ENCODE measurements at places on chromosomes 7 and 10.

- no peak for DNase-seq
These were observed 67.4 kb upstream of the SLC35G1 start for GRCh38 chr10:93826355-93826754.

- no peak for DNase-seq
These were observed 122.7 kb downstream of the SFMBT2 start for GRCh38 chr10:7288060-7288690.

GRCh38 chr7:99141334-99141733 is 2.6 kb downstream of the SMURF1 start:
- DNase-seq, result no peak

DNA sequence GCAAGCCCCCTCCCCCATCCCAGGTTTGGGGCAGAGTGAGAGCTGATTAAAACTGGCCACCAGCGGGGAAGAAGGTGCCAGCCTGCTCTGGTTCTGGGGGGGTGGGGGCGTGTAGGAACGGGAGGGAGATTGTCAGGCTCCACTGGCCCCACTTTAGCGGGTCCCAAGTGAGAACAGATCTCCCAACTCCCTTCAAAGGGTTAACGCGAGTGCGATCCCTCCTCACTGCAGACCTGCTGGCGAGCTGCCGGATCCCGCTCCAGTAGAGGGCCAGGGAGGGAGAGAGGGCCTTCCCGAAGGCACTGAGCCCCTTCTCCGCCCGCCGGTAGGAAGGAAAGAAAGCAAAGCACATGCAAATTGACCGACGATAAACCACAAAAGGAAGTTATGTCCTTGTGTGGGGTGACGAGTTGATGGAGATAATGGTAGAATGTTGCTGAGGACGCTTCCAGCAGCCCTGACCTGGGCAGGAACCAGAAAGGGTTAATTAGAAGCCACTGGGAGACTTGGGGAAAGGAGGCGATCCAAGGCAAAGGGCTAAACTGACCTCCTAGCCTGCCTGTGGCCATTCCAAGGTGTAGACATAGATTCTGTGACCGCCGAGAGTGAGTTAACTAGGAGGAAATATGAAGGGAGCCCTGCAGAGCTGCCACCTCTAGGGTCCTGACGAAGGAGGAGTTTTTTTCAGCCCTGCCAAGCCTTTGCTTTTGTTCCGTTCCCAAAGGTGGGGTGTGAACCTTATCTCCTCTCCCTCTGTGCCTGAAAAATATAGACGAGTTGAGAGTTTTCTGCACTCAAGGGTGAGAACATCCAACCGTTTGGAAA is 1.5 kb downstream of the NRG3 start:
- peak; percentile 20 for DNase-seq

DNA sequence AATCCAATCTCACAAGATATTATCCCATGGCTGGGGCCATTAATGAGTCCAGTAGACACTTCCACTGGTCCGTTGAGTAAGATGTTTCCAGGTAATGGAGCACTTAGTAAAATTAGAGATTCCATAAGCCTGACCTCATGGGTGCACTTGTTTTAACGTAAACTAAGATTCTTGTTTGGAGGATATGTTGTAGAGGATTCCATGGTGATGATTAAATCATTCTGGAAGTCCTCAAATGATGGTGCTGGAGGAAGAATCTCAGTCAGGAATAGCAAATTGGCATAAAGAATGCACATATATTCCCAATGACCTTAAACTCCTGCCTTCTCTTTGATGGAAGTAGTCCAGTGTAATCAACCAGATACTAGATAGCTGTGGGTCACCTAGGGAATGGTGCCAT is 161.9 kb upstream of the PCLO start:
- DNase-seq, result no peak

GRCh38 chr10:72729528-72729927 is 37.6 kb downstream of the MCU start:
- no peak for DNase-seq

GRCh38 chr10:115417585-115418265 is 324.6 kb downstream of the ATRNL1 start:
- peak; percentile 63 for DNase-seq

DNA sequence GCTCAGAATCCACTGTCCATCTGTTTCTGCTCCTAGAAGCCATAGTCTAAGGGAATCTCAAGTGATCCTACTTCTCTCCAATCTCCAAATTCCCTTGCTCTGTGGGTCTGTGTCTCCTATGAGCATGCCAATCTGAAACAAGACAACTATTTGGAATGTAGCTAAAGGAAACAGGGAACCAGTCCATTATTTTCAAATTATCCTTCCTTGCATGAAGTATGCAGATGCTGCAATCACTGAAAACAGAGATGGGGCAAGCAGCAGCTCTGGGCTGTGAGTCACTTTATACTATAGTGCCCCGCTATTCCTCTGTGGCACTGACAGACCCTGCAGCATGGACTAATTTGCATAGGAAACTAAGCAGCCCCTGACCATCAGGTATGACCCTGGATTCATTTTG is 76.9 kb upstream of the PRSS58 start:
- no peak for DNase-seq

- no peak for DNase-seq
These were observed 22.3 kb downstream of the KLHDC10 start for GRCh38 chr7:130092598-130092997.

GRCh38 chr7:116166156-116166555 is 44.2 kb upstream of the TES start:
- DNase-seq, result no peak

- DNase-seq, result peak; percentile 71
These were observed 143.3 kb downstream of the KCNMA1 start for GRCh38 chr10:77494327-77494726.

DNA sequence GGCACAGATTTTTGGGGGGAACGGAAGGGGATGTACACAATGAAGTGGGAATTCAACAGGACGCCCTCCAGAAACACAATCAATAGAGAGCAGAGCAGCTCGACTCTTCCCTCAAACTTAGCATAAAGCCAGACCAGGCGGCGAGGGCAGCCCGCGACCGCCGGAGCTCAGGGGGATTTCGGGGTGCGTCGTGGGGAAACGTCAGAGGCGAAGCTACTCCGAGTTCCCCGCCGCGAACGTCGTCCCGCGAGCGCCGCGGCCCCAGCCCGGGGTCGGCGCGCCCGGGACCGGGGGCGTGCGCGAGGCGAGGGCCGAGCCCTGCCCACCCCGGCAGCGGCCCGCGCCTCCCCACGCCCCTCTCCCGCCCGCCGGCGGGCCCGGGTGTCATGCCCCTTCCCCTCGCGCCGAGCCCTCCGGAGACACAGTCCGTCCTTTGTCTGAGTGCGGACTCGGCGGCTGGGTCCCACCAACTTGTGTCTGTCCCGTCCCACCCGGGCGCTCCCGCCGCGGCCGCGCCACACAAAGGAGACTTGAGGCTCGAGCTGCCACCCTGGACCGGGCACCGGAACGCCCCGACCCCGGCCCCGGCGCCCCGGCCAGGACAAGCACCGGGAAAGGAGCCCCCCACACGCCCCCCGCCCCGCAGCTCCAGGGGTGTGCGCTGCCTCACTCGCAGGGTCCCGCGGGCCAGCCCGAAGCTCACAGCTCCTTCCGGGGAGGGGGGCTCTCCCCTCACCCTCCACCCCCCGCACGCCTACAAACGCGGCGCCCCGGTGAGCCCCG is 634 bp downstream of the EZH2 start:
- DNase-seq, result peak; percentile 49

GRCh38 chr7:129767120-129768015 is 155.8 kb downstream of the NRF1 start:
- DNase-seq, result no peak

DNA sequence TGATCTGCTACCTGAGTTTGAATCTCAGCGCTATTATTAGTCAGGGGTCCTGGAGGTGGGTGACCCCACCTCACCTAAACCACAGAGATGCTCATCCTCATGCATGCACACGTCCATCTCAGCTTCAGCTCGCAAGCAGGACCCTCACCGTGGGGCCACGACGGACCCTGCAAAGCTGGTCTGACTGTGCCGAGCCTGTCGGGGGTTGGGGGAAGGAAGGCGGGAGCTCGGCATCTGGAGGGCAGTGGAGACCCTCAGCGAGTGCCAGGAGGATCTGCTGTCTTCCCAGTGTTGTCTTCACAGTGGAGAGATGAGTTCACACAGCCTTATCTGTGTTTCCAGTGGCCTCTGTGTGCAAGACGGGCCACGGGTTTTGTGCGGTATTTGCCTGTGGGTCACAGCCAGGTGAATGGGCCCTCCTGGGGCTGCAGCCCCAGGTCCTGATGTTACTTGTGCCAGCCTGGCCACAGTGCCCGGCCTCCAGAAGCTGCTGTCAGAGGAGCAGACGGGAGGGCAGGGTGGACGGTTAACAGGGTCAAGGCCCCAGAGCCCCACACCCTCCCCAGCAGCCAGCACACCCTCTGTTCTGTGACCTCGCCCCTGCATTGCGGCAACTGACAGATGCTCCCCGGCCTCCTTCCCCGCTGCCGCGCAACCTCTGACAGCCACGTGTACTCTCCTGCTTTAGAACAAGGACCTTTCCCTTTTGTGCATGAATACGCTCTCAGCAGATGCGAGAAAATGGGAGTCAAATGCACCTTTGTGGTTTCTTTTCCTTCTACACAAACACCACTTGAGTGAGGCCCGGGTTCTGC is 528.8 kb downstream of the DNAJB6 start:
- DNase-seq, result no peak

- no peak for DNase-seq
These were observed 22.4 kb upstream of the SMC3 start for GRCh38 chr10:110544958-110545537.

GRCh38 chr7:120160166-120160565 is 112.8 kb upstream of the KCND2 start:
- DNase-seq, result no peak

DNA sequence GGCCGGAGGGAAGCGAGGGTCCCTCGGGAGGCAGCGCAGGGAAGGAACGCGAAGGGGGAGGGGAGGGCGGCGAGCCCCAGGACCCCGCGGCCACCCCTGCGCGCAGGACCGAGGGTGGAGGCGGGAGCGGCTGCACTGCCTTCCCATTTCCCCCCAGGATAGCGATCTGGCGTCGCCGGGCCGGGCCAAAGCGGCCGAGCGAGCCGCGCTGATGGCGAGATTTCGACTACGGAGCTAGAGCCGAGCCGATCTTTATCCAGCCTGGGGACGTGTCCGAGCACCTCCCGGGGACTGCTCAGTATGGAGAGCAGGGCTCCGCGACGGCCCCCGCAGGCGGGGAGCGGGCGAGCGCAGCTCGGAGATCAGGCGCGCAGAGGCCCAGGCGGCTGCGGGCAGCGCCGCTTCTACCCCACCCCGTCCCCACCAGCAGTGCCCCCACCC is 590 bp upstream of the CRTAC1 start:
- peak; percentile 26 for DNase-seq

DNA sequence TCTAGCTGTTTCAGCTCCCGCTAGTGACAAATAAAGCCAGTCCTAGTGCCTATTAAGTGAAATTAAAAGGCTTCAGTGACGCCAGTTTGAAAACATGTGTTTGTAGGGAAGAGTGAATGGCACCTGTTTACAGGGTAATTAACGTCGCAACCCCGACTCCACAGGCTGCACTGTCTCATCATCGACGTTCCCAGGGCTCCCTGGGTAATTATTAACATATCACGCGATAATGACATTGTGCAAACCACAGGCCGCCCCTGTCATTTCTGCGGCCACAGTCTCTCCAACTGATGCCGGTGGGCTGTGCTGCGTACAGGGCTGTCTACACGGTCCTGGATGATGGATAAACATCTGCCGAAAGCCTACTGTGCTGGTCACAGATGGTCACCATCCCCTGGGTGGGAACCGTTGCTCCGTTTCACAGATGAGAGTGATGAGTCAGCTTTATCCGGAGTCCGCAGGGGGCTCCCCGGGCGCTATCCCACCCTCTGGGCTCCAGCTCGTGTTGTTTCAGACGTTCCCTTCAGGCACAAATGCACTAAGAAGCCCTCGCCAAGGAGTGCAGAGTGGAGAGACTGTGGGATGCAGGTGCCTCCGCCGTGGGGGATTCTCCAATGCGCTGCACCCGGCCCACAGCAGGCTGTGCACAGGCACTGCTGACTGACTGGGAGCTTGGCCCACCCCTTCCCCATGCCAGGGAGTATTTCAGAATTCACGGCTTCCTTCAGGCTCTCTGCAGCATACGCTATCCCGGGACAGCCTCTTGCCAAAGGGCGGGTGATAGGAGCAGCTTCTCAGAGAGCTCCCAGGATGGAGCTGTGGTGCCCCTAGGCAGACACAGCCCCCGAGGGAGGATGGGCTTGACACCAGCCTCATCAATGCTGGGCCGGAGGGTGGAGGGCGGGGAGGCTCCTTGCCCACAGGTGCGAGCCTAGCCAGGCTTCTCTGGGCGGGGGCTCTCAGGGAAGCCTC is 491.8 kb upstream of the FOXK1 start:
- DNase-seq, result no peak

GRCh38 chr7:128888756-128889095 is 21.8 kb downstream of the KCP start:
- peak; percentile 10 for DNase-seq

DNA sequence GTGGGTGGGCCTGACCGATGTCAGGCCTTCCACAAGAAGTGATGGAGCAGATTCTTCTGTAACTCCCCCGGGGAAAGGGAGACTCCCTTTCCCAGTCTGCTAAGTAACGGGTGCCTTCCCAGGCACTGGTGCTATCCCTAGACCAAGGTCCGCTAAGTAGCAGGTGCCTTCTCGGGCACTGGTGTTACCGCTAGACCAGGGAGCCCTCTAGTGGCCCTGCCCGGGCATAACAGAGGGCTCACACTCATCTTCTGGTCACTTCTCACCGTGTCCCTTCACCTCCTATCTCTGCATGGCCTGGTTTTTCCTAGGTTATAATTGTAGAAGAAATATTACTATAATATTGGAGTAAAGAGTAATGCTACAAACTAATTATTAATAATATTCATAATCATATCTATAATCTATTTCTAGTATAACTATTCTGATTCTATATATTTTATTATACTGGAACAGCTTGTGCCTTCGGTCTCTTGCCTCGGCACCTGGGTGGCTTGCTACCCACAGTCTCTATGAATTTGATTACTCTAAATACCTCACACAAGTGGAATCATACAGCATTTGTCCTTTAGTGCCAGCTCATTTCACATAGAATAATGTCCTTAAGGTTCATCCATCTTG is 1378.7 kb downstream of the XPNPEP1 start:
- DNase-seq, result peak; percentile 77

- no peak for DNase-seq
These were observed 2.1 kb downstream of the TBX20 start for GRCh38 chr7:35251606-35252310.

GRCh38 chr10:77240041-77240652 is 397.5 kb downstream of the KCNMA1 start:
- DNase-seq, result no peak

- DNase-seq, result no peak
These were observed 24.1 kb upstream of the BHLHA15 start for GRCh38 chr7:98187138-98187502.

- peak; percentile 28 for DNase-seq
These were observed 19.2 kb upstream of the BMPER start for GRCh38 chr7:33886149-33886623.

DNA sequence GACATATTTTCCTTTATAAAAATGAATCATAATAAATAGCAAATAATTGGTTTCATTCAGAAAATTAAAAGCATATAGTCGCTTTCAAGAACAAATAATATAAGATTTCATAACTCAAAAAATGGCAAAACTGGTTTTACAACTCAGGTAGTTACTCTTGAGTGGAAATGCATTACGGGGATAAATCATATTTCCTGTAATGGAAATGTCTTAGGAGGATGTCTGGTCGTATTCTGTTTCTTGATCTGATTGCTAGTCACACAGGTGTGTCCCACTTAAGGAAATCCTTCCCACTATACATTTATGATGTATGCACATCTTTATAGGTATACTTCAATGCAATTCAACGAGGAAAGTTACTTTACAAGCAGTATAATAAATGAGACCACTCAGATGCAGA is 20.7 kb downstream of the NRAP start:
- no peak for DNase-seq

Data from BE2C (cell line).